ENCODE measurements at places on chromosomes 2 and 18.

DNA sequence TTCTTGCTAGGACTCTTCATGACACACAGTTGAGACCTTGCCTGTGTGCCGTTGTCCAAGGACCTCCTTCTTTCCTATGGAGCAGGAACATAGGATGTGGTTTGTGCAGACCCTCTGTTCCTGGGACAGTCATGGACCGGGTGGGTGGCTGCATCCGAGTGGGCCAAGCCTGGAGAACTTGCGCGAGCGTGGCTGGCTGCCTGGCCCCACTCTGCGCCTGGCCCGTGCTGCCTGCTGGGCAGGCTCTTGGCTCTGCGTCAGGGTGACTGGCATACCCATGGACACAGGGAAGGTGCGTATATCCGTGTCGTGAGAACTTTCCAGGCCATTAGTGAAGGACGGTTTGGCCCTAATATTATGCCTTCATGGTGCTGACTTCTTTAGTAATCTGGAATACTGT lies 68.2 kb downstream of the DCDC2C start:
- DNase-seq: no peak

DNA sequence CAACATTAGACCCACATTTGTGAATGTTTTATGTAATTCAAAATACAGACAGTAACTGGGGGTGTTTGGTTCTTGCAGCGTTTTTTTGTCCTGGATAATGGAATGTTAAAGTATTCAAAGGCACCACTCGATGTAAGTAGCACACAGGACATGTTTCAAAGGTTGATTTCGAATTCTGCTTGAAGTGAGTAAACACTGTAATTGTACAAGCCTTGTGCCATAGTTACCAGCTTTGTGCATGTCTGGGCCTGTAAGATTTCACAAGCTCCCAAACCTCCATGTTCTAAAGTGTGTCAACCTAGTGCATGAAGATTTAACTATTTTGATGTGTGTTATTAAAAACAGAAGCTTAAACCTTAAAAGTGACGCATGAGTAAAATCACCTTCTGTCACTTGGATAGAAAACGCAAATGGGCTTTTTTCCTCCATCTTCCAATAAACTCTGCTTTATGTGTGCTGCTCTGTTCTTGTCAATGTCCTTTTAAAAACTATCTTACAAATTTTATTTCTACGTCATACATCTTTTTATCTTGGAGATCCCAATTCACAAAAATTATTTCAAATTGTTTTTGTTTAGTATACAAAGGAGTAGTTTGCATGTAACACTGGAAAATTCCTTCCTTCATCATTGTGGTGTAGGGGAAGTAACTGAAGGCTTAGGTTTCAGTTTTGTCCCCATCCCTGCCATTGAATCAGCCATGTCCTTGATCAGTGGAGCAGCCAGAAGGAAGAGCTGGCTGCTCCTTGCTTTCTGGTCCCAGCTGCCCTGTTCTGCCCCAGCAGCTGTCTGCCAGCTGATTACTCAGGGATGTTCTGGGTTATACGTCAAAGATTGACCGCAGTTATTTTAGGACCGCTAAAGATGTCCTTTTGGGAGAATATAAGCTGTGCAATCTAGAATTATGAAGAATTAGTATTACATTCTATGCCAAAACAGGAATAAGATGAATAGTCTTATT lies 119.2 kb downstream of the PRKRA start:
- DNase-seq: peak; percentile 50

DNA sequence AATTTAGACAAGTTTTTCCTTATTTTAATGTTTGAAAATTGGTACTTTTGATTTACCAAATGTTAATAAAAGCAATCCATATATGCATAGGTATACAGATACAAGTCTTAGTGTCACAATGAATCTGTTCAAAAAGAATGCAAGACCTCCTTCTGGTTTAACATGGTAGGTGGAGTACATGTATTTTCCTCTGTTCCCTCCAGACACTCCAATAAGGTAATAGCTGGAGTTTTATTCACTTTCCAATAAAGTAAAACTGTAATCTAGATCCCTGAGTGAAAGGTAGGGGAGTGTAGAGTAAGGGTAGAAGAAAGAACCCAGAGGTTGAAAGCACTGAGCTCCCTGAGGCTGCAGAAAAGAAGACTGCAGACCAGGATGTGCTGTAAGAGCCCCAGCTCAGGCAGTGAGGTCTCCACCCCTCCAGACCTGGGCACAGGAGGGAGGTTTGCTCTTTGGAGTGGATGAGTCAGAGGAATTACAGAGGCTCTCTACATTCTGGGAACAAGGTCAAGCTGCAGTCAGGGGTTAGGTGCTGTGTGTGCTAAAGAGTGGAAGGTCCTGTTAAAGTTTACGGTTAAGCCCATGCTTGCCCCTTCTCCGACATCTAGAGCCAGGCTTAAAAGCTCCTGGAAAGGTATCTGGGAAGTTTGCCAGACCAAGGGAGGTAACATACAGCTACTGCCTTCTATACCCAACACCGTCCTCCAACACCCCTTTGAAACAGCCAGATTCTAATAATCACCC lies 27.6 kb upstream of the STAT1 start:
- peak; percentile 47 for DNase-seq

DNA sequence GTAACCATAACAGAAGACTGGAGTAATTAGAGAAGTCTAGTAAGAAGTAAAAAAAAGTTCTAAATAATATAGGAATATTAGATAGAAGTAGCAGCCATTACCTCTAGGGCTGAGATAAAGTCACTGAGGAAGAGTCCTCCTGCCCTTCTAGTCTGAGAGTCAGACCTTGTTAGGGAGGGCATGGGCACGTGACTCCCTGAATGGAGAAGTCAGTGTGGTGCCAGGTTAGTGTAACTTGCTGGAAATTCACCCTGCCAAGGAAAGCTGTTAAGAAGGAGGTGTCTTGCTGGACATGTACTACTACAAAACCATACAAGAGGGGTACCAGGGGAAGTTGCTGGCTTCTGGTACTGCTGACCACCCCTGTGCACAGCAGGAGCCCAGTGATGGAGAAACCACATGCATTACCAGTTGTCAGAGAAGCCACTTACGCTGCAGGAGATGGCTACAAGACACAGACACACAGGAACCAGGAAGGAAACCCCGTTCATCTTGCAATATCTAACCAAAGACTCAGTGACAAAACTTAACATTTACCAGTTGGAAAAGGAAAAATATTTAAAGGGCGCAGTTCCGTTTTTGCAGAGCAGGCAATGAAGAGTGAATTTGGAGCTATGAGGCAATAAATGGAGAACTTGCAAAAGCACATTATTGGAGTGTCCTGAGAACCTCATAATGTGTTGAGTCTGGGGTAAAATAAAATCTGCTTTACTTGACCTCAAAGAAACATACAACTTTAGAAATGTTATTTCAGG lies 77.2 kb upstream of the TLK1 start:
- no peak for DNase-seq

GRCh38 chr18:58970943-58971790 lies 106.5 kb downstream of the ZNF532 start:
- DNase-seq: no peak

- no peak for DNase-seq
Observed at GRCh38 chr2:199316851-199317250, 140.9 kb downstream of the SATB2 start.

- DNase-seq: no peak
Observed at GRCh38 chr2:196660244-196660643, 20.7 kb downstream of the CCDC150 start.

DNA sequence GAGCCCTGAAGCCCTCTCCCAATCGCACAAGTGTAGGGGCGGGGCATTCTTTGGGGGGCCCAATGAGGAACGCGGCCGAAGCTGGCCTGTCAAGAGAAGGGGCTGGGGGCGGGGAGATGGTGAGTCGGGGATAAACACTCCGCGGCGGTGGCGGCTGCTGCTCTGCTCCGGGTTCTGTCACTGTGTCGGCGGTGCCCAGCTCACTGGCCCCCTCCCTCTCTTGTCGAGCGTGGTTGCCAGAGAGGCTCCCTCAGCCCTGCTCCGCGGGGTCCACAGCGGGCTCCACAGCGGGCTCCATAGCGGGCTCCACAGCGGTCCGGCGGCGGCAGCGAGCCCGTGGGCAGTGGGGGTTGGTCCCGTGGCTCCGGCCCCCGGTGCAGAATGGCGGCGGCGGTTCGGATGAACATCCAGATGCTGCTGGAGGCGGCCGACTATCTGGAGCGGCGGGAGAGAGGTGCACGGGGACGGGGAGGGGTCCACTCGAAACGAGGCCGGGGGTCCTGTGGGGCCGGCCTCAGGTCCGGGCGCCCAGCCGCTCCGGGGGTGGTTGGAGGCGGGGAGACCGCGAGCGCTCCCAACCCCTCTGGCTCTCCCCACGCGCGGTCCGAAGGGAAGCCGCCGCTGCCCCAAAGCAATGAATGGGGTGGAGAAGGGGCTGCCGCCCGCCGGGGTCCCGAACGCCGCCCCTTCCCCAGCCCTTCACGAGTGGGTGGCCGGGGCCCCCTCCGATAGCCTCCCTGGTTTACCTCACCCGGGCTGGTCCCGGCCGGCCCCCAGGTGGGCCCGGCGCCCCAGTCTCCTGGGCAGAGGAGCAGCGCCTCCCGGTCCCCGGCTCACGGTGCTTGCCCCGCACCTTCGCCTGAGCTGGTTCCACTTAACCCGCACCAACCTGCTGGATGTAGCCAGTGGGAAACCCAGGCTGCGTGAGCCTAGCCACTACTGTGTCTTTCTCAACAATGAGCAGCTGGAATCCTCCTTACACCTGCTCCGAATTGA lies at the start of gene MXD1:
Gene MXD1 (plus strand): TSS at position 160 of the 996 bp plus-strand sequence. CDS start 222 bp downstream, at position 382.
- DNase-seq: peak; percentile 23

GRCh38 chr2:111664275-111664850 lies 219.6 kb downstream of the ANAPC1 start:
- no peak for DNase-seq

GRCh38 chr2:140338795-140339194 lies 1558.6 kb upstream of the NXPH2 start:
- peak; percentile 62 for DNase-seq

- peak; percentile 4 for DNase-seq
Observed at GRCh38 chr2:170301626-170302025, 123.7 kb downstream of the MYO3B start.

DNA sequence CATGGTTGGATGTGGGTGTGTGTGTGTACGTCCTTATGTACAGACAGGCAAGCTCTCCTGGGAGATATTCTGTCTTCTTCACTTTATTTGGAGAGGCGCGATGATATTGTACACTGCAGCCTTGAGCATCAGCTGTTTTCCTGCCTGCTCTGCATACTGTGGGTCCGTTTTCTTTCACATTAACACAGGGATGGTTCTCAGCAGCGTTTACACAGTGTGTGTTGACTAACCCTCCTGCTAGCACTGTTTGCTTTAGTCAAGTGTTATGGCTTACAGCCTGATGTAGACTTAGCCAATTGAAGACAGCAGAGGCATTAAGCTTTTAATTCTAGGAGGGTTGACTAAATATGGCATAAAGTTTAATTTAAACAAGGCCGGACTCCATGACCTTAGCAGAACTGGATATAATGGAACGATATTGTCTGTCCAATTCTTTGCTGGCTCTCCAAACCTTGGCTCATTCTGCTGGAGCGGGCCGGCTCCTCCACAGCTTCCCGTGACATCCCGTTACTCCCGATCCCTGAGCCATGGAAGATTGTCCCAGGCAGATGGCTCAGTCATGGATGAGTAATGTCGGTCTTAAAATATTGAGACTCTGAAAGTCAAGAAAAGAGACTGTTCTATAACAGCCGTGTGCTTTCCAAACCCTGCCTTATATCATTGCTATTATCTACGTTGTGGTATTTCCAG lies 134.7 kb downstream of the TPGS2 start:
- DNase-seq: peak; percentile 99

- no peak for DNase-seq
Observed at GRCh38 chr2:34447097-34447496, 848.0 kb upstream of the FAM98A start.

DNA sequence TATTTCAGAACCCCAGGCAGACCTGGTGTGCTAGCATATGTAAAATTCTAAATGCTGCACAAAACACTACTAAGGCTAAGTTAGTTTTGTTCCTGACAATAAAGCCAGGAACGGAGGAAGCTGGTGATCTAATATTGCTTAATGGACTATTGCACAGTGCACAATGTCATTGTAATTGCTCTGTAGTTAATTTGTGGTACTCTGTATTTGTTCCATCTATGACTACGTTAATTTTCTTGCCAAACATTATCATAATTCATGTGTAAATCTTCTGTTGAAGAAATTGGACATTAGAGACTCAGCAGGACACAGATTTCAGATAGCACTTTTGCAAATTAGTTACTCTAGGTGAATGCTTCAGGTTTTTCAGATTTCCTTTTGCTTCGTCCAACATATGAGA lies 232.3 kb downstream of the RIT2 start:
- peak; percentile 97 for DNase-seq

DNA sequence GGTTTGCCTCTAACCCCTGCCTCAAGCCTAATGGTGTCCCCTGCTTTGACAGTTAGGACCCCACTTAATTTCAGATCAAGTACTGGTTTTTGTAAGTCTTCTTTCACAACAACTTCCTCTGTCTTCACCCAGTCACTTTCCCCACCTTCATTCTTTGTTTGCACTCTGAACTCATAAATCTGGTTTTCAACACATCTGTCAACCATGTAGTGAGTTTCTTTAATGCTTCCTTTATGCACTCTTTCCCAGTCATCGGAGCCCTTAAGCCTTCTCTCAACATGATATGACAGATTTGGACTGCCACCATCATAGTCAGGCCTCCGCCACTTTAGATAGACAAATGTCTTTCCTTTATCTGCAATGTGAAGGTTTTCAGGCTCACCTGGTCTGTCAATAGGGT lies 109.1 kb downstream of the PLEKHA3 start:
- DNase-seq: no peak

- DNase-seq: peak; percentile 74
Observed at GRCh38 chr2:11343650-11344341, 640 bp downstream of the ROCK2 start.

DNA sequence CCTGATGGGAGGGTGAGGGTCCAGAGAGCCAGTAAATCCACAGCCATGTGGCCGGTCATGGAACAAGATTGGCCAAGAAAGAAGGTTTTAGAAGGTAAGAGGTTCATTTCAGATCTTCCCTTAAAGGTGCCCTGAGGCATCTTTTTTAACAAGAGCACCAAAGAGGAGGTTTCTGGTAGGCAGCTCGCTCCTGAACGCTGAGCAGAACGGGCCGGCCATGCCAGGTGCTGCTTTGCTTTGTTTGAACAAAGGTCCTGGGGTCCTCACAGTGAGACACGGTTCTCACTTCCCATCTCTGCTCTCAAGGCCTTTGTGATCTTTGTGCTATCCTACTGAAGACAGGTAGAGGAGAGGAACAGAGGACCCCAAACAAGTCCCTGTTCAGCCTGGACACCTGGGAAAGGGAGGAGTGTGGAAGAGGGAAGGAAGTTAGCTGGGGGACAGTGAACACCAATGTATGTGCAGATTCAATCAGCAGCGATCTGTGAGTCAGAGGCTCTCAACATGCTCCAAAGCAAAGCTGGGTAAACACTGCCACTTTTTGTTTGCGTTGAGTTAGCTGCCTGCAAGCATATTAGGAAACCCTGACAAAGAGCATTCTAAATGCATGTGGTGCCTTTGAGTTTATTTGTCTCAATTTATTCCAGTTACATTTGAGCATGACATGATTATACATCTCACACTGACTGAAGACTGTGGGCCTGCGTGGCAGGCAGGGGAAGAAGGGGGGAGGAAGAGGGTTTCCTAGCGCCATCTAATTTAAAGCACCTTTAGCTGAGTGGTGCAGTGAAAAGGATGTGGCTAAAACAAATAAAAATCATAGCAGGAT lies 102.4 kb downstream of the ASB1 start:
- peak; percentile 76 for DNase-seq

- DNase-seq: no peak
Observed at GRCh38 chr2:19230626-19231025, 127.8 kb downstream of the OSR1 start.
